Stimulated activated CD4-positive, alpha-beta T cell treated with anti-CD3 and anti-CD28 coated beads, Interleukin-4, amount 100 ng/mL, for 48 hours (primary cell): ENCODE measurements at places on chromosomes 7 and 10.

DNA sequence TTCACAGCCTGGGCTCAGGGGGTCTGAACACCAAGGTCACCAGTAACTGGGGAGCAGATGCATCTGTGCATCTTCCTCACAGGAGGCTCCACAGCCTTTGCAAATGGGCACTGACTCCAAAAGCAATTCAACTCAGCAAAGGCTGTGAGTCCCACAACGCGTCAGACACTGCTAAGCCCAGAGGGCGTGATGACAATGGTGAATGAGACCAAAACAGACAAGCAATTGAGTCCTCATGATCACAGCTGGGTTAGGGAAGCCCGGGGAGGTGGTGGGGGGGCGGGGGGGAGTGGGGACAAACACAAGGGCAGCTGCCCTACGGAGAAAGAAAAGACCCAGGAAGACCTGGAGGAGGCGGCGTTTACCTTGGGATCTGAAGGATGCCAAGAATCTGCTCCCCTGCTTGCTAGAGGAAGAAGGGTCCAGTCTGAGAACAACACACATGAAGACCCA lies 61.6 kb upstream of the RNF32 start:
- no peak for DNase-seq

- DNase-seq, result no peak
Measured at GRCh38 chr10:500876-501275, 188.6 kb downstream of the DIP2C start.

DNA sequence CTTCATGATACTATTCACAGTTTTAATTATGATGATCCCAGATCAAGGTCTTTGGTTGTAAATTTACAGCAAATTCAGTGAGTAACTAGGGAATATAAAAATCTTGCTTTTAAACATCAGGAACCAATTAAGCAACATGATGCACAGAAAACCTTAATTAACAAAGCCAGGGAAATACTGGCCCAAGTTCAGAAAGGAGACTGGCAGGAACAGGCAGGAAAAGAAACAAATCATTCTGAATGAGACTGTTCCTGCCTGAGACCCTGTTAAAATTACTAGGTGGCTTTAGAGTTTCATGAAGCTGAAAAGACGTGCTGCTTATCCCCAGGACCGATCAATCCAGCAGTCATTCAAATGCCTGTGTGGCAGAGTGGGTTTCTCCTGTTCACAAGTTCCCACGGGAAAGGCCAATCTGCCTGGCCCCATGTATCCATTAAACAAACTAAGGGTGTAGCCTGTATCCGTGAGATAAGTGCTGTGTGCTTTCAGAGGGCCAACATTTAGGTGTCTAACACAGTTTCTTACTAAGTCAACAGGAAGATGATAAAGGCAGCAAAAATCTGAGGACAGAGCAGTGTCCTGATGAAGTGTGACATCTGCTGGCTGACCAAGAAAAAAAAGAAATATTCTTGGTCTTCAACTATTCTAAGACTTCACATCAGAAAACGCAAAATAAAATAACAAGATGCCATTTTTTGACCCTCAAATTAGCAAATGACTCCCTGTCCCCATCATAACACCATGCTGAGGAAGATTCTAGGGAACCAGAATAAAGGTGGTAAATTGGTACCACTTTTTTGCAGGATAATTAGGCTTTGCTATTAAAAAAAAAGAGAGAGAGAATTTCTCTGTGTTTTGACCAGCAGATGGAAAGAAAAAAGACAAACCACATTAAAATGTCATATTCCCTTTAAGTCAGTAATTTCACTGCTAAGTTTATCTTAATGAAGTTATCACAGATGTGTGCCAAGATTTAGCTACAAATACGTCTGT lies 34.2 kb downstream of the PUS7 start:
- no peak for DNase-seq

GRCh38 chr10:131571865-131572264 lies 260.3 kb upstream of the TCERG1L start:
- no peak for DNase-seq

- DNase-seq, result no peak
Measured at GRCh38 chr7:83149466-83149865, 13.2 kb downstream of the PCLO start.

DNA sequence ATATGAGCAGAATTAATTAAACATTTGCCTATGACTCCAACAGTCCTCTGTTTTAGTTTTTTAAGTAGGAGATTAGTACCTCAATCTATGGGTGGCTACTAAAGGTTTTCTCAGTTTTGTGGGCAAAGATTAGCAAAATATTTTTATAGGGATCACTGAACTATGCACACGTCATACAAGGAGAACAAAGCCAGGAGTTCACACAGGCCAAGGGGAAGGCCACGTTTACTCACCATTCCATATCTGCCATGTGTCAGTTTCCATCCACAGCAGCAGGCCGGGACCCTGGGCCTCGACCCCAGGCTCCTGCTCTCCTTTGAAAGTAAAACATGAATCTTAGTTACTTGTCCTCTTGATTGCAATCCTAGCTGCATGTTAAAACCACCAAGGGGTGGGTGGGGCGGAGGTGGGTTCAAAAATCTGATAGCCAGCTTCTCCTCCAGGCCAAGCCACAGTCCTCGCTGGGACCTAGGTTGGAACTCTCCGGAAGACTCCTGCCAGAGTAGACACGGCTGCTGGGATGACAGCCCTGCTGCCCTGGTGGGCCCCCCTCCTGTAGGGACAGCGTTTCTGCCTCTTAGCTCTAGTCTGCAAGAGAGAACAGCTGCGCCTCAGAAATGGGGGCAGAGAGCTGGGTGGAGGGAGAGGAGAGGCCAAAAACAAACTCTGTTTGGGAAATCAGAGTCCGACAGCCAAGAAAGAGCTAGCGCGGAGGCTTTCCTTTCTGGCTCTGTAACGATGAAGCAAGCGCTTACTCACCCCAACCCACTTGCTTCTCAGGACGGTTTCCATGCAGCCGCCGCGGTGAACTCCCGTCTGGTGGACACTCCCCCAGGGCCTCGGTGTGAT lies 35.6 kb downstream of the PITRM1 start:
- no peak for DNase-seq

GRCh38 chr7:27868131-27868550 lies 128.2 kb downstream of the TAX1BP1 start:
- no peak for DNase-seq

- no peak for DNase-seq
Measured at GRCh38 chr7:99767662-99768061, 16.3 kb downstream of the CYP3A4 start.

DNA sequence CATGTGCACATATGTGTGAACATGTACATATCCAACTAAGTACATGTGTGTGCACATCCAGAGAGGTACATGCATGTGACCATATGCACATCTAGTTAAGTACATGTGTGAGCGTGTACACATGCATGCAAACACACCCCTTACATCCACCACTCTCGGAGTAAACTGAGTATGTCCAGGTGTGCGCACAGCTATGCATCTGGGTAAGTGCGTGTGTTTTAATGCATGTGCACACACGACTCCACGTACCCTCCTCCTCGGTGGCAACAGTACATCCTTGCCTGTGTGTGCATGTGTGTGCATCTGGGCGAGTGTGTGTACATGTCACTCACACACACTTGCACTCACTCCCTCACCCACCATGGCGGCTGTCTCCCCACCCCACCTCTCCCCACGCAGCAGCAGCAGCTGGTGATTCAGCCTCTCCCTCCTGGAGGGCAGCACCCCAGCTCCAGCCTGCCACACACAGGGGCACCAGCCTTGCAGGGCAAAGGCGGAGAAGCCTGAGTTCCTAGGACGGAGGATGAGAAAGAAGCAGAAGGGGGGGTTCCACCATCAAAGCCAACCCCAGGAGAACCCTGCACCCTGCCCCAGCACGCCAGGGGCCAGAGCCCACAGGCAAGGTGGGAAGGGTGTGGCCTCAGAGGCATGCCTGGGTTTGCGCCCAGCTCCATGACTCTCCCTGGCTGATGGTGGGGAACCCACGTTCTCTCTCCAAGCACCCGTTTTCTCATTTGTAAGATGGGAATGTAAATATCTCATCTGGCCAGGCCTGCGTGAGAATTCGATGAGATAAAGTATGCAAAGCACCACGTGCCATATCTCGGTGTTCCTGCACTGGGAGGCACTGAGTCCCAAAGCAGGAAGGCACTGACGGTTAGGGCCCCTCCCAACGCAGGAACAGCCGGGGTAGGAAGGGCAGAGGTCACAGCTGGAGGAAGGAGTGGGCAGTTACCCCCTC lies 27.7 kb upstream of the DNAAF5 start:
- DNase-seq, result no peak

DNA sequence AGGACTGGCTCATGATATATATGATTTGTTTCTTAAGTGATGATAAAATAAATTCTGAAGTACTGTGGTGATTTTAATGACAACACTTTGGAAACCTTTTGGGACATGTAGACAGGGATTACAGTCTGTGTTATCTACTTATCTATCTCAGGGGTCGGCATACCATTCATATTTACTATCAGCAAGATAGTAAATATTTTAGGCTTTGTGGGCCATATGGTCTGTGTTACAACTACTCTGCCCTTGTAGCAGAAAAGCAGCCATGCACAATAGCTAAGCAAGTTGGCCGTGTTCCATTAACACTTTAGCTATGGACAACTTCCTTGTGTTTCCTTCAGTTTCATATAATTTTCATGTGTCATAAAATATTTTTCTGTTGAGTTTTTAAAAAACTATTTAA lies 97.8 kb upstream of the PRPS1L1 start:
- DNase-seq, result no peak

- DNase-seq, result no peak
Measured at GRCh38 chr10:123553810-123554430, 112.2 kb upstream of the GPR26 start.

GRCh38 chr7:138975343-138976104 lies 5.7 kb downstream of the KIAA1549 start:
- no peak for DNase-seq

GRCh38 chr7:151677581-151678226 lies 158.0 kb upstream of the RHEB start:
- no peak for DNase-seq

GRCh38 chr7:65809259-65809981 lies 63.5 kb upstream of the VKORC1L1 start:
- DNase-seq, result no peak

GRCh38 chr10:5643346-5644067 lies 22.9 kb downstream of the ASB13 start:
- DNase-seq, result no peak

DNA sequence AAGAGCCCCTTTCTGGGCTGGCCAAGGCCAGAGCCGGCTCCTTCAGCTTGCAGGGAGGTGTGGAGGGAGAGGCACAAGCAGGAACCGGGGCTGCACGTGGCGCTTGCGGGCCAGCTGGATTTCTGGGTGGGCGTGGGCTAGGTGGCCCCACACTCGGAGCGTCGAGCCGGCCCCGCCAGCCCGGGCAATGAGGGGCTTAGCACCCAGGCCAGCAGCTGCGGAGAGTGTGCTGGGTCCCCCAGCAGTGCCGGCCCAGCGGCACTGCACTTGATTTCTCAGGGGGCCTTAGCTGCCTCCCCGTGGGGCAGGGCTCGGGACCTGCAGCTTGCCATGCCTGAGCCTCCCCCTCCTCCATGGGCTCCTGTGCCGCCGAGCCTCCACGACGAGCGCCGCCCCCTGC lies 48.1 kb downstream of the SH2D4B start:
- no peak for DNase-seq

DNA sequence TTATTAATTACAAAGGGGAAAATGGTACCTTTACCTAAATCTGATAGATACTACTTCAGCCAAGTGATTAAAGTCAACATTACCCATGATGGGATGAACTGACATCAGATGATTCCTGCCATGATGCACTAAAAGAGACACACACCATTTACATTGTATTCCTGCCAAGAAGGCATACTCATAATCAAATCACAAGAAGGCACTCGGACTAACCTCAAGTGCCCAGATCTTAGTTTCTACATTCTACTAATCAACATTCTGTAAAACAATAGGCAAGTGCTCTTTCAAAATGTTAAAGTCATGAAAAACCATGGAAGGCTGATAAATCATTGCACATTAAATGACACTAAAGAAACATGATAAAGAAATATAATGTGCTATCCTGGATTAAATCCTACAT lies 44.4 kb downstream of the SLC35G1 start:
- no peak for DNase-seq

DNA sequence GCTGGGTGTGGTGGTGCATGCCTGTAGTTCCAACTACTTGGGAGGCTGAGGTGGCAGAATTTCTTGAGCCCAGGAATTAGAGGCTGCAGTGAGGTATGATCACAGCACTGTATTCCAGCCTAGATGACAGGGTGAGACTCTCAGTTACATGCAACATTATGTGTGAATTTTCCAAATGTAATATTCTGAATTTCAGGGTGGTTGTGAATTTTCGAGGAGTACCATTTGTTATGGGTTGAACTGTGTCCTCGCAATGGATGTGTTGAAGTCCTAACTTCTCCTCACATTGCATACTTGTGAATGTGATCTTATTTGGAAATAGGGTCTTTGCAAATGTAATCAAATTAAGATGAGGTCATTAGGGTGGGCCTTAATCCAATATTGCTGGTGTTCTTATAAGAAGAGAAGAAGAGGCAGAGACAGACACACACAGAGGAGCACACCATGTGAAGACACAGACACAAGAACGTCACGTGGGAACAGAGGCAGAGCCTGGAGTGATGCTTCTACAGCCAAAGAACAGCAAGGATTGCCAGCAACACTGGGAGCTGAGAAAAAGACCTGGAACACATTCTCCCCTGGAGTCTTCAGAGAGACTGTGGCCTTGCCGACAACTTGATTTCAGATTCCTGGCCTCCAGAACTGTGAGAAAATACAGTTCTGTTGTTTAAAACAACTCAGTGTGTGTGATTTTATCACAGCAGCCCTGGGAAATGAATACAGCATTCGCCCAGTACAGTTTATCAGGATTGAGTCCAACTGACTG lies 91.9 kb downstream of the ZNF783 start:
- no peak for DNase-seq

DNA sequence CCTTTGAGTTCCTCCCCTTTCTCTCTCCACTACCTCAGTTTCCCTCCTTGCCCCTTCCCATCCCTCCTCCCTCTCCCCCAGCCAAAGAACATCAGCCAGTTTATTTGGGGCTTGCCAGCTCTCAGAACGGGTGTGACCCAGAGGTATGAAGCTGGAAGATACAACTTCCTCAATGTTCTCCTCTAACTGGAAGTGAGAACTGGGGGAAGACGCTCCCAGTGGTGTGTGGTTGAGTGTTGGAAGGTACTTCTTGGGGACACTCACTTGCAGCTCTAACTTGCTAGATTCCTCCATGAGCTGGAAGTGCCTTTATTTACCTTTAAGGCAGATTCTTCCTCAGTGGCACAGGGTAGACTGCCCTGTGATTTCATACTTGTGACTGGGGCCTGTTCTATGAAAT lies 110.5 kb upstream of the HABP2 start:
- no peak for DNase-seq

DNA sequence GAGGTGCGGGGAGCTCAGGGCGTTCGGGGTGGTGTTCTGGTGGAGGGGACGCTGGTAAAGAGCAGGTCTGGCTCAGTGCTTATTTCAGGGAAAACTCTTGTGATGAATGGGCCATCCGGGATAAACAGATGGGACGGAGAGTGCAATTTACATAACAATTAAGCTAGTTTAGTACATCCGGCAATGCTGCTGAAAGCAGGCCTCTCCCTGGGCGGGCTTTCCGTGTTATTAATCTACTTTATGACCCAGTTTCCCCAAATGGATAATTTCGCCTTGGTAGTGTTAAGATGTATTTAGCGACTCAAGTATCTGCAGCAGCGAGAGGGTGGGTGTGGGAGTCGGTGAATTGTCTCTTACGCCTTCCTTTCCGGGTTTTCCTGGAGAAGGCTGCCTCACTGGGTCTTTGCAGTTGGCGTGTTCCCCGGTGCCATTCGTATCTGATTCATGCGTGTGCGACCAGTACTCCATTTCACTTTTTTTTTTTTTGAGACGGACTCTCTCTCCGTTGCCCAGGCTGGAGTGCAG lies 25.2 kb downstream of the FOXK1 start:
- no peak for DNase-seq
